NCI-H1930 (cell line): ENCODE measurements at places on chromosomes 13 and 19.
A peak's percentile ranks its signal among the peaks of the same experiment; 100 is the strongest.

GRCh38 chr13:27338816-27339215 lies 68.2 kb downstream of the RASL11A start:
- DNase-seq: no peak

- DNase-seq: no peak
These were observed 3.0 kb downstream of the ABCA7 start for GRCh38 chr19:1042689-1043511.

DNA sequence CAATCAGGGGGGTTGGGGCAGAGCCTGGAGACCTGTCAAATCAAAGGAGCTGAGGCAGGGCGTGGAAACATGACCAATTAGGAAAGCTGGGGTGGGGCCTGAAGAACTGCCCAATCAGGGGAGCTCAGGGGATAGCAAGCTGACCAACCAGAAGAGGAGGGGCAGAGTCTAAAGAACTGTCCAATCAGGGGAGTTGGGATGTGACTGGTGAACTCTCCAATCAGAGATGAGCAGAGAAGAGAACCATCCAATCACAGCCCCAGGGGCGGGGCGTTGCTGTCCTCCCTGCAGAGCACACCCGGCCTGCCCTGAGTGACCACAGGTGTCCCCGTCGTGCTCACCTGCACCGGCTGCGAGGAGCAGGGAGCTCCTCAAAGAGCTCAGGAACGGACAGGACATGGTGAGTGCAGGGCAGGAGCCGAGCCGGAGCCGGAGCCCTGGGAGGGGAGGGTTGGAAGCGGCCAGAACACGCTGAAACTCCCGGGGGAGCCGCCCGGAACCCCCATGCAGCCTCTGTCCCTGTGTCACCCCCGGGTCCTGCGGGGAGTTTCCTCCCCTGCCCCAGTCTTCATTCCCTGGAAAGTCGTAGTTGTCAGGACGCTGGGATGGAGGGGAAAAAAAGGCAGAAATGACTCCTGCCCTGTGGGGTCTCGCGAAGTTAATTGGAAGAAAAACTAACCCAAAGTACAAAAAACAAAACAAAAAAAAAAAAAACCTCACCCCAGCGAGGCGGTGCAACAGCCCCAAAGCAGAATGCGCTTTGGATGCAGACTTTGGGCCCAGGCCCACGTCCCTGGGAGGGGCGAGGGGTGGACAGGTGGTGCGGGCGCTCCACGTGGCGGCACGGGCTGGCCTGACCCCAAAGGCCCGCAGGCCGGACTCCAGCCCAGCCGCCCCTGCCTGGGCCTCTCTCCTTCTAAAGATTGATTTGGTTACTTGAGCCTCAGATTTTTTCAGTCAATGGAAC lies at the start of gene ZNF556:
Gene ZNF556 (plus strand): TSS at position 311 of the 967 bp plus-strand sequence. CDS start 87 bp downstream, at position 398.
- no peak for DNase-seq

- DNase-seq: no peak
These were observed 829 bp downstream of the B3GLCT start for GRCh38 chr13:31200637-31200971.

DNA sequence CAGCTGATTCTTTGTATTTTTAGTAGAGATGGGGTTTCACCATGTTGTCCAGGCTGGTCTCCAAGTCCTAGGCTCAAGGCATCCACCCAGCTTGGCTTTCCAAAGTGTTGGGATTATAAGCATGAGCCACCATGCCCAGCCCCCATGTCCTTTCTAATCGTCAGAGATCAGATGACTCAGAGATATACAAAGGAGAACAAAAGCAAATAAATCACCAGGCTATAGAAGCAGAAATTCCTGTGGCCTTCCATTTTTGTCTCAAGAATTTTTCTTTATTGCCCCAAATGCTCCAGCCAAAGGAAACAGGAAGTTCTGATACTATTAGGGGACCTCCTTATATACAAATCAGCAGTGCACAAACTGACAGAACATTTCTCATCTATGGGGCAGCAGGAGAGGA lies 207.8 kb downstream of the RFC3 start:
- no peak for DNase-seq

- DNase-seq: no peak
These were observed 12.9 kb upstream of the CCNE1 start for GRCh38 chr19:29798774-29799497.

DNA sequence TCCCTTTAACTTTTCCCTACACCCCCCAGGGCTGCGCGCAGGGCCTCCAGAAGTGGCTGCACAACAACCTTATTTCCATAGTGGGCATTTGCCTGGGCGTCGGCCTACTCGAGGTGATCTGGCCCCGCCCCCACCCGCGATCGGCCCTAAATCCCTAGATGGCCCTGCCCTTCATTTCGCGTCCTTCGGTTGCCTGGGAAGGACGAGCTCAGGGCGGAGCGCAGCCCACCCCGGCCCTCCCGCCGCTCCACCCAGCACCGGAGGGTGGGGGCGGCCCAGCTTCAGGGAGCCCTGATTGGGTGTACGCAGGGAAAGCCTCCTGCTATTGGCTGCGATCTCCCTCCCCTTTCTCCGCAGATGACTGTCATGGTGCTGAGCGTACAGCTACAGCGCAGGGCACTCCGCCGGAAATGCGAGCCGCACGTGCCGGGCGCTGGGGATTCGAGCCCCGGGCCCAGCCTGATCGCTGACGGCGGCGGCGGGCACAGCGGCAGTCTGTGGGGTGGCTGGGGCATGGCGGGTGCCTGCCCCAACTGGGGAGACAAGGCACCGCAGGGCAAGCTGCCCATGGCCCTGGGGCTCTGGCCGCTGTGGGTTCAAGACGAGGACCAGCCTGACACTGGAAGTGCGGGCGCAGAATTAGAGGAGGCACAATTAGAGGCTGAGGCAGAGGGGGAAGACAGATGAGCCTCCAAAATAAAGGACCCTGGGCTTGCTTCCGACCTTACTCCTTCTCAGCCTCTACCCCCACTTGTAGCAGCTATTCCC lies 4.3 kb downstream of the CD37 start:
- peak; percentile 87 for DNase-seq

DNA sequence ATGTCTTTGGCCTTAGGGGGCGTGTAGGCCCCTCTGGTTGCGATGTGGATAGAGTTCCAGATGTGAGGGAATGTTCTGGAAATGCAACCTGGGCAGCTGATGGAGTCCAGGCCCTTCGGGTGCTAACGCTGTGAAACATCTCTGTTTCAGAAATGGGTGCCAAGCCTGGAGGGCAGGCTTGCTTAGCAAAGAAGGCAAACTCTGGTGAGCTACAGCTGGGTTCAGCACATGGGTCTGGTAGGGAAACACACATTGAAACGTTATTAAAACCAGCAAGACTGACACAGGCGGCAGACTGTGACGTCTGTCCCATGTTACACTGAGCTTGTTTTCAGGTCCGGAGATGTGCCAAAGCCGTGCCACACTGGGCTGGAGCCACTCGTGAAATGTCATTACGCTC lies 8.6 kb upstream of the CDC16 start:
- DNase-seq: no peak

DNA sequence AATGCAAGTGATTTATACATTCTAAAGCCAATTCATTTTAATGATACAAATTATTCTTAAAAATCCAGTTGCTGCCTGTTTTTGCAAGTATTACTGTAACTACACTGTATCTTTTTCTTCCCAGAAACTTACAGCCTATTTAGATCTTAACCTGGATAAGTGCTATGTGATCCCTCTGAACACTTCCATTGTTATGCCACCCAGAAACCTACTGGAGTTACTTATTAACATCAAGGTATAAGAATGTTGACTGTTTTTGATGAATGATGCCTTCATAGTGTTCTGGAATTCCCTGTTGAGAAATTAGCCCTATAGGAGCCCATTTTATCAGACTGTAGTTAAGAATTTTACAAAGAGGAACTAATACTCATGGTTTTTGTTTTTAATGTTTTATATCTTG lies 25.0 kb downstream of the ITM2B start:
- no peak for DNase-seq

DNA sequence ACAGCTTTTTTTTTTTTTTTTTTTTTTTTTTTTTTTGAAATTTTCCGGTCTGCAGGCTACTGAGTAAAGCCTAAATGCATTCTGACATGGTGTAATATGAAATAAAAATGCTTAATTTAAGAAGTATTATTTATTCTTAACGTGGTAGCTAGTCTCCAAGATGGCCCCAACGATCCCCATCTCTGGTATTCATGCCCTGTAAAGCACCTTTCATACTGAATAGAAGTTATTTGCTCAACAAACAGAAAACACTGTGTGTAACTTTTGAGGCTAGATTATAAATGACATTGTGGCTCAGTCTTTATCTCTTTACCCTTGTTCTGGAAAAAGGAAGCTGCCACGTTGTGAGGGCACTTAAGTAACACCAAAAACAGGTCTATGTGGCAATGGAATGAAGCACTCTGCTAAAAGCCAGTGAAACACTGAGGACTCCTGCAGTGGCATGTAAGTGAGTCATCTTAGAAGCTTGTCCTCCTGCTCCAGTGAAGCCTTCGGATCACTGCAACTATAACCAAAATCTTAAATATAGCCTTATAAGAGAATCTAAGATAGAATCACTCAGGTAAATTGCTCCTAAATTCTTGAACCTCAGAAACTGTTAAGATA lies 128.7 kb downstream of the UGGT2 start:
- DNase-seq: no peak

- DNase-seq: no peak
These were observed 10.6 kb downstream of the CNOT3 start for GRCh38 chr19:54148158-54148557.

- no peak for DNase-seq
These were observed 61.9 kb downstream of the DPF1 start for GRCh38 chr19:38162094-38162493.

DNA sequence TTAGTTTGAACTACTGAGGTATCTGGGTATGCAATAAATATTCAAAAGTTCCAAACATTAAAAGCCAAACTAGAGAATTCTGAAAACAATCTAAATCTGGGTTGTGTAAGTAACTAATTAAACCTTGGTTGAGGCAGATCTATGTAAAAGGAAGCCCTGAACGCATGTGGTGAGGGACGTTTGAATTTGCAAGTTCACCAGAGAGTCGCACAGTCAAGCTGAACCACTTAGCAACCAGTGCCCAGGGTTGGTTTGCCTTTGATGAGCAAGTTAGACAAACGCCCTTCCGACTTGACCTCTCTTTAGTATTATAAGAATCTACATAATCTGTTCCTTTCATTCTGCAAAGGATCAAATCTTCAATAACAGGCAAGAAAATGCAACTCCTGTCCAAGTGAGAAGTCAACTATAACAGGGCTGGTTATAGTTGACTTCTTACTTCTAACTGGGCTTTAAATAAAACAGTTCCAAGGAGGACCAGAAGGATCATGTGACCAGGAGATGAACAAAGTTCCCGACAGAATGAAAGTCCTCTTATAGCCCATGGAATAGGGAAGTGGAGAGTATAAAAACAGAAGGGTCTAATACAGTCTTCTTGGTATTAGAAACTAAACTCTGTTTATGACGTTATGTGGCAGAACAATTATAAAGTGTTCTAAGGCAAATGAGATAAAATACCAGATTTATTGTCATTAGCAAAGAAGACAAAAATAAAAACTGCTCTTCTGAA lies 40.6 kb downstream of the PHF11 start:
- no peak for DNase-seq

- no peak for DNase-seq
These were observed 16.0 kb upstream of the GTF2F2 start for GRCh38 chr13:45104261-45104660.

DNA sequence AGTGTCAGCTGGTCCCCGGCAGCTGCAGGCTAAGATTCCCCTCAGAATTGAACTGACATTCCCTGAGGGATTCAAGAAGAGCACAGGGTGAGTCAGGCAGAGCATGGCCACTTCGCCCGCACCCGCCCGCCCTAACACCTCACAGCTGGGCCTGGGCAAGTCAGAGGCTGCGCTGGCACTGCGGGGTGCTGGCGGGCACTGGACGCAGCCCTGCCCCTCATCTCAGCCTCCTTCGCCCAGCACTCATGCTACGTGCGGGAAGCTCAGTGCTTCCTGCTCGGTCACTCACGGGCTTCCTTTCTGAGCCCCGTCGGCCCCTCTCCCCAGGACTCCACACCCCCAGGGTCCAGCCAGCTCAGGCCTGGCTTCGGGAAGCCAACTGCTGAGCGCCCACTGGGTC lies 56.9 kb downstream of the MLLT1 start:
- no peak for DNase-seq
